ENCODE measurements at places on chromosomes 1 and 21. TPM values are rescaled to one million over a fixed set of nuclear protein-coding genes. Genes with fewer than 3 reads are reported as not detected.
A peak's percentile ranks its signal among the peaks of the same experiment; 100 is the strongest.

HLX gene
- 0.23 TPM for total RNA-seq

CNR2 gene
- not detected for total RNA-seq

AJAP1 gene
- total RNA-seq, result not detected

ADAM30 gene
- not detected for total RNA-seq

PTBP2 gene
- total RNA-seq, result 13.5 TPM

ATP13A2 gene
- 32.0 TPM for total RNA-seq

KRTAP7-1 gene
- total RNA-seq, result not detected

DNA sequence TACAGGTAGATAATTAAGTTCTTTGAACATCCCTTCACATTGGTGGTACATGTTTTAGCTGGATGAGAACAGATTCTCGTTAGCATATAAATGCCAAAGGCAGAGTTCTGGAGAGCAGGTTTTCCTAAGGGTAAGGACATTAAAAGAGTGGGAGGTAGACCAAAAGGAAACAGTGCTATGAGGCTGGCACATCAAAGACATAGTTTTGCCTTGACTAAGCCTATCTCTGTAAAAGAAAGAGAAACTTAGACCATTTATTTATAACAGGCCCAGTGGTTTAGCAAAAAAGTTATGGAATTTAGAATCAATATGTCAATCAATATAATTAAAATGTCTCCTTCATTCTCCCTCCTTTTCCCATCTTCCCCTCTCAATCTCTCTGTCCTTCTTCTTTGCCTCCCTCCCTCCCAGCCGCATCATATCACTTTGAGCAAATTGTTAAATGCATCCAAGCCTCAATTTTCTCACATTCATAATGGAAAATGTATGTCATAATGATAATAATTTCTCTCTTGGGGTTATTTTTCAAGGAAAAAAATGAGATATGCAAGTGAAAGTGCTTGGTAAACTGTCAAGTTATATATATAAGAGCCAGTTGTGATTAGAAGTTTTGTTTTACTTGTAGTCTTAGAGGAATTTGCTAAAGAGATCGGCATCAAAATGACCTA, 209.9 kb upstream of the SGIP1 start:
- no peak overlapping the region for H3K27ac ChIP-seq
- H3K27me3 ChIP-seq, result no peaks in the 10 kb centered on the region
- H3K4me1 ChIP-seq, result peaks cover 36% of the 10 kb centered on the region

GRCh38 chr1:29269382-29269781, 33.1 kb downstream of the PTPRU start:
- DNase-seq, result no peak
- H3K36me3 ChIP-seq, result no peaks in the 10 kb centered on the region
- H3K4me3 ChIP-seq, result no peak overlapping the region
- no peaks in the 10 kb centered on the region for H3K4me1 ChIP-seq
- H3K27me3 ChIP-seq, result peaks cover 35% of the 10 kb centered on the region

GRCh38 chr1:111733183-111733991, 5.8 kb downstream of the INKA2 start:
- H3K27ac ChIP-seq, result no peak overlapping the region
- H3K4me3 ChIP-seq, result no peak overlapping the region
- peaks cover 7% of the 10 kb centered on the region for H3K4me1 ChIP-seq
- no peaks in the 10 kb centered on the region for H3K36me3 ChIP-seq
- H3K27me3 ChIP-seq, result peaks cover 12% of the 10 kb centered on the region

DNA sequence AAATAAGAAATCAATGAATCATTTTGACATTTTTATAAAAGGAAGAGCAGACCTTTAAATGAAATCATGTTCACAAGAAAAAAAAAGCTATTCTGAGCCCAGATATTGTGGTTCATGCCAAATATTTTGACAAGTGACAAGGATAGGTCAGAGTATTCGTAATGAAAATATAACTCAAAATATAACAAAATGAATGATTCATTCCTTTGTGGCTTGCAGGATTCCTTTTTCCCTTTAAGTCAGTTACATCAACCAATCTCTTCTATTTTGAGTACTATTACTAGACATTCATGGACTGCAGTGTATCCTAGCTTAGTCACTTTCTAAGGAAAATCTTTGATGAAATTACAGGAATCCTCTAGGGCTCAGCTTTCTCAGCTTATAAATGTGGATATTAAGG, 188.7 kb downstream of the COL11A1 start:
- H3K4me1 ChIP-seq, result no peaks in the 10 kb centered on the region
- DNase-seq, result no peak
- H3K27ac ChIP-seq, result no peak overlapping the region
- no peak overlapping the region for H3K4me3 ChIP-seq

DNA sequence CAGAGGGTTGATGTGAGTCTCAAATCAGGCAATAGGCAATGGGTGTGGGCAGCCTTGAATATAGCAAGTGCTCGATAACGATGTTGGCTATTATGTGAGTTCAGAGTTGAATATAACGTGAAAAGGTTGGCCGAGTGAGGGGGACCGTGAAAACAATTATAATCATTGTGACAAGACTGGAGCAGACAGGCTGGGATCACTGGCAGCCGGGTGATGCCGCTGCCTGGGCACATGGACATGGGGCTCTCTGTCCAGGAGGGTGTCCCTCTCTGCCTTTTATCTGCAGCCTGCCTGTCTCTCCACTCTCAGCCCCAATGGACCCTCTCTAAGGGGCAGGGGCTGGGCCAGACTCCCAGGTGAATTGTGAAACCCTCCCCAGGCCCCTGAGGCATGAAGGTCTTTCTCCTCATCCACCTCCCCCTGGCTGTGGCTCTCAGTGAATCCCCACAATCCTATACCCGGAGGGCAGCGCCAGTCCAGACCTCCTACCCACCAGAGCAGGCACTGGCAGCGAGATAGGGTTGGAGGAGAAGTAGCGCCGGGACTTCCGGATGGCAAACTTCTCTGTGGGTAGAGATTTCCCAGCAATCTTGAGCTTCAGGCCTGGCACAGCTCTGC, 36.4 kb downstream of the TTC39A start:
- H3K36me3 ChIP-seq, result no peaks in the 10 kb centered on the region
- H3K4me1 ChIP-seq, result peaks cover 11% of the 10 kb centered on the region
- H3K27me3 ChIP-seq, result no peaks in the 10 kb centered on the region
- no peak overlapping the region for H3K4me3 ChIP-seq

- no peak for DNase-seq
- peaks cover 4% of the 10 kb centered on the region for H3K27me3 ChIP-seq
- H3K36me3 ChIP-seq, result no peaks in the 10 kb centered on the region
- H3K4me3 ChIP-seq, result no peak overlapping the region
These were observed 44.2 kb downstream of the CTH start for GRCh38 chr1:70455291-70455690.

DNA sequence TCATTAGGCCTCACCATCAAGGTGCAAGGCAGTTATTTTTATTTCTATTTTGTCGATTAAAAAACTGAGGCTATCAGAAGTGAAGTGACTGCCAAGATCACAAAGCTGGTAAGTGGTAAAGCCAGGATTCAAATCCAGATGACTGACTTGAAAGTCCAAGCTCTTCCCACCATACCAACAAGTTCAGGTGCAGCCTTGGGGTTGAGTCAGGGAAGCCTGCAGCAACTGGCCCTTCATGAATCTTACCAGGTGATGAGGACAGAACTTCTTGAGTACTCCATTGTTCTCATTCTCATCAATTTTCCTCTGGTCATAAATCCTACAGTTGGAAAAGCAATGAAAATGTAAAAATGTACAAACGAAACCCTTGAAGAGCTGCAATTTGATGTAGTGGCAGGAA, 20.2 kb downstream of the PEA15 start:
- H3K4me3 ChIP-seq, result no peak overlapping the region
- no peaks in the 10 kb centered on the region for H3K27me3 ChIP-seq
- no peaks in the 10 kb centered on the region for H3K4me1 ChIP-seq
- no peak overlapping the region for H3K27ac ChIP-seq
- peaks cover 50% of the 10 kb centered on the region for H3K36me3 ChIP-seq

GRCh38 chr1:226547754-226548191, 791 bp upstream of the STUM start:
- peaks cover 38% of the 10 kb centered on the region for H3K27me3 ChIP-seq
- H3K27ac ChIP-seq, result no peak overlapping the region
- DNase-seq, result peak; percentile 82
- H3K4me1 ChIP-seq, result peaks cover 14% of the 10 kb centered on the region

DNA sequence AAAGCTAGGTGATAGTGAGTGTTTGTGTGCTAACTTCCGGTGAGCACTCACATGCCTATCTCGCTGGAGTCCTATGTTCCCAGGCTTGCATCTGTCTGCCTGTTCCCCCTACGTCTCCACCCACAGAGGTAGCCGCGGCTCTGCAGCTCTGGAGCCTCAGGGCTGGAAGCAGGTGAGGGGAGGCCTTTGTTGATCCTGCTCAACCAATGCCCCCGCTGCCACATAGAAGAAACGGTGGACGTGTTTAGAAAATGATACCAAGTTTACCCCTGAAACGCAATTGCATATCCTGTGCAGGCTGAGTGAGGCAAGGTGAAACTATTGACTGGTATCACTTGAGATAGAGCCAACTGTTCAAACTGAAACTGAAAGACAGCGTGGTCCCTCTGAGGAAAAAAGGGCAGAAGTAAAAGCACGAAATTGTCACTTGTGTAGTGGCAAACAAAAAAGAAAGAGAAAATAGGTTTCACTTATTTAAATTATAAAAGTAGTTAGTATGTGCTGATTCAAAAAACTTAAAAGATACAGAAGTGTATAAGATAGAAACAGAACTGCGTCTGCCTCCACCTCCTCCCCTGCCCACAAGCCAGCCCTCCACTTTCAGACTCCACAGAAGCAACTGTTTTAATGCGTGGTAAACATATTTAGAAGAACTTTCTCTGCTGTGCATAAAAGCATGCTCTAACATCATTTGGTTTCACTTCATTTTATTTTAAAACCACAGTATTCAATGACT, 38.6 kb upstream of the ETS2 start:
- H3K4me3 ChIP-seq, result peak overlapping the region; percentile 46
- peaks cover 17% of the 10 kb centered on the region for H3K36me3 ChIP-seq
- H3K4me1 ChIP-seq, result peaks cover 56% of the 10 kb centered on the region
- peak overlapping the region; percentile 97 for H3K27ac ChIP-seq
- DNase-seq, result peak; percentile 83

GRCh38 chr1:30375156-30375555, 348.2 kb downstream of the MATN1 start:
- no peaks in the 10 kb centered on the region for H3K36me3 ChIP-seq
- no peak for DNase-seq
- H3K4me3 ChIP-seq, result no peak overlapping the region
- no peak overlapping the region for H3K27ac ChIP-seq

DNA sequence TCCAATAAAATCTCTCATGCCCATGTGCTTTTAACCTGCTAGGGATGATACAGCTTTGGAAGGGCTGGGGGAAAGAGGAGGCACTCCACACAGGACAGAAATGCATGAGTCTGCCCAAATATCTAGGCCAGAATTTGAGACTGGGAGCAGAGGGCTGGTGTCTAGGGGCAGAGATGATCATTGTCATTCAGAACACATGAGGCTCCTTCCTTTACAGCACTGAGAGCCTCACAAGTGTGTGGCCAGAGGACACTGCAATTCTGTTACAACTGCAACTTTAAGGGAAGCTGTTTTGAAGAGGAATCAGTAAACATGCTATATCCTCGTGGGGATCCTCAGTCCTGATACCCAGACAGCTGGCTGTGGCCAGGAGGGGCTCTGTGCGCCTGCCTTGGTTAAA, 541.3 kb downstream of the OMA1 start:
- peaks cover 10% of the 10 kb centered on the region for H3K27me3 ChIP-seq
- no peak overlapping the region for H3K4me3 ChIP-seq
- H3K27ac ChIP-seq, result no peak overlapping the region
- DNase-seq, result no peak

Measured in activated CD4-positive, alpha-beta T cell treated with anti-CD3 and anti-CD28 coated beads for 36 hours (primary cell).